Ureter (tissue), 1 donor: ENCODE measurements at places on chromosomes 12 and 14.

- DNase-seq: no peak
These were observed 83.4 kb downstream of the KIF26A start for GRCh38 chr14:104221636-104222369.

DNA sequence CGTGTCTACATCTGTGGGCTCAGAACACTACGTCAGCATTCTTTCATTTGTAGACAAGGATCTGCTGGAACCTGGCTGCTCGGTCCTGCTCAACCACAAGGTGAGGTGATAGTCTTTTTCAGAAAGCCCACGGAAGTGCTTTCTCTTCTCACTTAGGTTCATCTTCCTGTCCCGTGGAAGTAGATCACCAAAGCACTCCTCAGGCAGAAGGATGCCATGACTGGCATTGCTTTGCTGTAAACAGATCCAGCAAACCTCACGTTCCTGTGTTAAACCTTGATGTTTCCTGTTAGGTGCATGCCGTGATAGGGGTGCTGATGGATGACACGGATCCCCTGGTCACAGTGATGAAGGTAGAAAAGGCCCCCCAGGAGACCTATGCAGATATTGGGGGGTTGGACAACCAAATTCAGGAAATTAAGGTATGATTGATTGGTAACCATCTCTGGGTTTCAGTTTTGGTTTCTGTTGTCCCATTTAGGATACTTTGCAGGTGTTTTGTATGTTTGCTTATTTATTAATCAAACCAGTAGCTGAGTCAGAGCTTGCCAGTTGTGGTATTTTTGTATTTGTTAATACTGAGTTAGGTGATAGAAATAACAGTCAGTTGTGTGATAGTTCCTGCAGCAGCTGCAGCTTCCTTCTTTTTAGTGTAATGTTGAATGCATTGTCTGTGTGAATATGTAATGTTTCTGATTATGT lies 7.5 kb downstream of the PSMC1 start:
- DNase-seq: no peak

- DNase-seq: no peak
These were observed 745 bp downstream of the PCK2 start for GRCh38 chr14:24094841-24095270.

DNA sequence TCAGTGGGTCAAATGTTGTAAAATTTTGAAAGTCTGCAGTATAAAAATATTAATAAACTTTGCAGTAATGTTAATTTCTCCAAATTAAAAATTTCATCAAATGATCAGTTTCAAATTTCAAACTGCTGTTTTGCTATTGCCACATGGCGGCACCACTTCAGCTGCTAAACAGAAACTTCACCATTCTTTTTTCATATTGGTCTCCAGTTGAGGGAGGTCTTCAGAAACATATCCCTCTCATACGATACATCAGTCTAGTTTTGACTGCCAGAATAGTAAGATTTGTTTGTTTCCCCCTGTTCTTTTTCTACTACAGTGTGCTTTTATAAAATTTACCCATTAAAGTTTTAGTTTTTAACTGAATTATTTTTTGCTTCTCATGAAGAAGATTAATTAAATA lies 4.2 kb upstream of the TRHDE start:
- no peak for DNase-seq

DNA sequence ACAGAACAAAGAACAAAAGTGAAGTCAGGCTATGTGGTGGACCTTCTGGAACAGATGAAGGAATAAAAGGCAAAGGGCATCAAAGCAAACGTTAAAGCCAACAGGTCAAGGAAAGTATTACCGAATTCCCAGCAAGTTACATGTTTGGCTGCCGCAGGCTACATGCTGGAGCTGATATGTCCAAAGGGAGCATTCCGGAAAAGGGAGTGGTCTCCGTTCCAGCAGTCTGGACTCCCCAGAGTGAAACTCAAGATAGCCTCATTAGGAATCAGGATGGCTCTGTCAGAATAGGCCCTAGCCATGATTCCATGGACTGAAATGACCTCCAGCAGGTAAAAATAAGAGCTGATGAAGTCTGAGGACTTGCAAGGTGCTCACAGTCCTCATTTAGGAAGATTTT lies 379.8 kb upstream of the PRICKLE1 start:
- DNase-seq: no peak

GRCh38 chr12:64746663-64747062 lies 12.5 kb downstream of the GNS start:
- no peak for DNase-seq

DNA sequence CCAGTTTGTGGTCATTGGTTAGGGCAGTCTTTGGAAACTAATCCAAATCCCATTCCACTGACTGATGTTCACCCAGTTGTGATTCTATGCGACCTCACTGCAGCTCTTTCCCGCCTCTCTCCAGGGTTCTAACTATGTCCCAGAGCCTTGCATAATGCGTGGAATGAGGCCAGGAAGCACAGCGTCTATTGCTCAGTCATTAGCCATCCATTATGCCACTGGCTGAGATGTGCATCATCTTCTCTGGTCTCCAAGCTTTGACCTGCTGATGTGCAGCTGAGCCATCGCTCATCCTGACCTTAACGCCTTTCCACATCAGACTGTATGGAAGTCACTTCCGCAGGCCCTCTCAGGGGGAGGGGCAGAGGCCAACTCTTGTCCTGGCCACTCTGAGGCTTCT lies 115.4 kb upstream of the VRK1 start:
- DNase-seq: no peak
